ENCODE measurements at places on chromosomes 4 and X.

DNA sequence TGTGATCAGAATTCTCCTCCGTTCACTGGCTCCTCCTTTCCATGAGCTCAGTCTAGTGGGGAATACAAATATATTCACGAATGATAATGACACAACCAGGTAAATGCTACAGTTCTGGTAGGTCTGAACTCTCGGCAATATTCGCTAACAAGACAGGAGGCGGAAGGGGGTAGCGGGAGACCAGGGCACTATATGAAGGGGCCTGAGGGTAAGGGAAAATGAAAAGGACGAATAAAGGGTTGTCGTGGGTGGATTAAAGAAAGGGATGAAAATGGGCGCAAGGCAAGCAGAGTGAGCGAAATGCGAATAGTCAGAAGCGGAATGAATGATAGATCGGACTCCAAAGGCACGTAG is 743 bp downstream of the NKAP start:
- no peak for DNase-seq

DNA sequence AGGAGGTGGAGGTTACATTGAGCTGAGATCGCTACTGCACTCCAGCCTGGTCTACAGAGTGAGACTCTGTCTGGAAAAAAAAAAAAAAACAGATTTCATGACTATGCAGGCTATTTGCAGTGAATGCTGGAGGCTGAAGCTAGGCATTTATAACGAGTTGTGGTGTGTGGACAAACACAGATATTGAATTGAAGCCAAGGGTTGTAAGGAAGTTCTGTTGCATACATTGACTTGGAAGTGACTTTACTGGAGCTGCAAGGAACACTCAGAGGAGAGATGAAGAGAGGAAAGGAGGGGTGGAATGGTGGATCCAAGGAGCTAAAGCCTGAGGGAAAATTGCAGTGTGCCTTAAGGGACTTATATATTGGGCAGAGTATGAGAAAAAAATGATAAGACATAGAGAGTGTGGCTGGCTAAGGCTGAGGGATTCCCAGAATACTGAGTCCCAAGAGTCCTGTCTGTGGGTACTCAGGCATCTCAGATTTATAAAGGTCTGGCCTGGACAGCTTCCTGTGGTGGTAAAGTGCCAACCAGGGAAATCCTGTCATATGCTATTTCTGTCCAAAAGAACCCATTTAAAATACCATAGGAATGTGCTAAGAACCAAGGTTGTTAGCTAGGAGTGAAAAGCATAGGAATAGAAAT is 87.8 kb upstream of the GUCY1A1 start:
- DNase-seq: peak; percentile 25

GRCh38 chr4:142656178-142656577 is 189.9 kb downstream of the INPP4B start:
- DNase-seq: peak; percentile 15

DNA sequence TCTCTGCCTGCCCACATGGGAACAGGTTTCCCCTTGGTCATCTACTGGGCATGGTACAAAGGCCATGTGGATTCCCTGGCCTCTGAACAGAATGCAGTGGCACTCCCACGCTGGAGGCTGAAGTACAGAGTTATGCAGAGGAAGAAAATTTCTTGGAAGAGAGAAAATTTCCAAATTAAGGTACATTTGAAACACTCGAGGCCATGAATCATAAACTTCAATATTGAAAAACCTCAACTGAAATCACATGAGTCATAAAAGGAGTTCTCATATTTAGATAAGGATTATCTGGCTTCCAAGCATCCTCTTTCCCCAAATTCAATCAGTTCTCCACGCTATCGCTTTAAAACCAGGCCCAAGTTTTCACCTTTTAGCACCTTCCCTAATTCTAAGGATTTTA is 28.1 kb upstream of the TXK start:
- peak; percentile 33 for DNase-seq

DNA sequence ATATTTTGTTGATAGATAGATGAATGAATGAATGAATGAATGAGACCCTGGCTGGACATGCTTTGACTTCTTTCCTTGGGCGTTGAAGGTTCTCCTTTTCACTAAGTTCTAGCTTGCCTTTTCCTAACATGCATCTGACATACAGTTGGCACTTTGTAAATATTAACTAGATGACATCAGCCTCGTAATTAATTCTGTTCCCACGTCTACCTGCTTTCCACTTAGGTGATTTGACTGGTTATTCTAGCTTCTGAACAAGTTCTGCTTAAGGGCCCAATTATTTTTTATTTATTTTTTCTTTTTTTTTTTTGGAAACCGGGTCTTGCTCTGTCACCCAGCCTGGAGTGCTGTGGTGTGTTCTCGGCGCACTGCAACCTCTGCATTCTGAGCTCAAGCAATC is 13.9 kb upstream of the RASL11B start:
- no peak for DNase-seq

- DNase-seq: peak; percentile 97
Measured at GRCh38 chr4:73917081-73917501, 47.9 kb downstream of the CXCL1 start.

GRCh38 chr4:38117591-38117990 is 157.4 kb downstream of the PTTG2 start:
- no peak for DNase-seq

DNA sequence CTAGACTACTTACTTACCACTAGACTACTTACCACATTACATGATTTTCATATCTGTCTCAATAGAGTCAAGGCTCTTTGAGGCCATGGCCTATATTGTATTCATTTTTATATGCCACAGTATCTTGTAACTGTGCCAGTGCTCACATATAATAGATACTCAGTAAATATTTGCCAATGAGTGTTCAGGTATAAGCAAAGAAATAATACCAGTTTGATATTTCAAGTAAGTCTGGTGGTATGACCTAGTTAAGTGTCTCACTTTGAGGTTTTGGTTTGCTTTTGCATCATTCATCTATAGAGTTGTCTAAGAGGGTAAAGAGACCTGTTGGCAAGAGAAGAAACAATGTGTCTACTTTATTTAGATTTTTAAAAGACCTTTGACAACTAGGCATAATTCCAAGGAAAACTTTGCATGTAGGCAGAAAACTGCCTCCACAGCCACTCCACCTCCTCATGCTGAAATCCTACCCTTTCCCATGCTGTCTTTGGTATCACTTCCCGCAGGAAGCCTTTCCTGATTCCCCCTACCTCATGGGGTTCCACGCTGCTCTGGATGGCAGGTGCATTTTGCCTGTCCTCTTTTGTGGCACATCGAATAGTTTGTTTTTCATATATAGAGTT is 91.3 kb upstream of the KLHL13 start:
- no peak for DNase-seq

DNA sequence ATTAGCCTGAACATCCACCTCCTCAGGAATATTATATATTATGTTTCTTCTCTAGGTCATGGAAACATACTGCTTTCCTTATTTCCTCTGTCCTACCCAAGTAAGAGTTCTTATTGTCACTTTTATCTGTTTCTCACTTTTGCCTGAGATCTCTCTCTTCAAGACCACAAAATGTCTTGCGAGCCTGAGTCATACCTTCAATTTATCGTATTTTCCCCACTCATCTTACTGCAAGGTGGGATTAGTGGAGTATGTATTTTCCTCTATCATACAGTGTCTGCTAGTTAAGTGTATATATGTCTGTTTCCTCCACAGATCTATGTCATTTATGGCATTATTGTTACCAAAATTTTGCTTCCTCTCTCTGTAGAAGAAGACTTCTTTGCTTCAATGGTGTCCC is 124.5 kb downstream of the EIF4E start:
- DNase-seq: no peak

DNA sequence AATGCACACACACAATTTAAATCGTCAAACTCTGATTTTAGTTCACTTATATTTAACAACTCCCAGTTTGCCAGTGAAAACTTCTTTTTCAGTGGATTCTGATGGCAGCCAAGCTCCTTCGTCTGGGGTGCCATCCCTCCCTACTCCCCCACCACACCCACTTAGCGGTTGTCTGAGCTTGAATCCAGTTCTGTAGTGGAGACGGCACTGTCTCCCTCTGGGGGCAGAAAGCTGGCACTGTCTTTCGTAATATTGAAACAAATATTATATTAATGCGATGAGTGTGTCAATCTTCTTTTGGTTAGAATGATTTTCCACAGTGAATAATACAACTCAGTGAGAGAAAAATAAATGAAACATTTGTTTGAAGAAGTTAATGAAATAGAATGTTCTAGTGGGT is 5.4 kb downstream of the MEPE start:
- peak; percentile 33 for DNase-seq

DNA sequence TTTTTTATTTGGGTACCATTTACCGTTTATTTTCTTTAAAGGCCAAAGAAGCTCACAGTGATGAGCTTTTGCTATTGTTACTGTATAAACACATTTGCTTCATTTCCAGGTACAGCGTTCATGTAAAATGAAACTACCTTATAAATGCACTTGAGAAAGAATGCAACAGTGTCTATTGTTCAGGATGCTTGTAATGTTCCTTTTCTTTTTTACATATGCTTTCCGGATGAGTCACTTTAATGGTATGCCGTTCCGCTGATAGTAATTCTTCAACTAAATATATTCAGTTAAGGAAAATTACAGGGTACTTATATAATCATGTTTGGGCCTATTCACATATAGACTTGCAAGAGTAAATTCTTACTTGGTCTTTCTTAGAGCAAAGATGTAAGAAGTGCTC is 354.9 kb downstream of the RPA4 start:
- peak; percentile 14 for DNase-seq

- peak; percentile 28 for DNase-seq
Measured at GRCh38 chrX:55450259-55450658, 1.7 kb upstream of the MAGEH1 start.

- DNase-seq: no peak
Measured at GRCh38 chr4:156692016-156692415, 279.6 kb downstream of the PDGFC start.

DNA sequence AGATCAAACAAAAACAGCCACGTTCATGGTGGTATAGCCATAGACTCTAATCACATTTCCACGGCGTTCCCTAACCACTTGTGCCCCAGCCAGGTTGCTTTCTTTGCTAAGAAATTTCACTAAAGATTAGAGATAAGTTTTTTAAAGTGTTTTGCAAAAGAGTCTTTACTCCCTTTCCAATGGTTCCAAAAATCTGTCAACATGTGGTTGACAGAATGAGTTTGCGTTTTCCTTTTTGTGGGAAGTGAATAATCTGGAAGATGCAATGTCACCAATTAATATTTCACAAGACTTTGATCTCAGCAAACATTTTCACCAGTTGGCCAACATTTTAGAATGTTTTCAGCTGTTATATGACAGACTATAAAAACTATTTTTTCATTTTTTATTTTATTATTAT is 35.3 kb downstream of the CXCL1 start:
- DNase-seq: peak; percentile 92

DNA sequence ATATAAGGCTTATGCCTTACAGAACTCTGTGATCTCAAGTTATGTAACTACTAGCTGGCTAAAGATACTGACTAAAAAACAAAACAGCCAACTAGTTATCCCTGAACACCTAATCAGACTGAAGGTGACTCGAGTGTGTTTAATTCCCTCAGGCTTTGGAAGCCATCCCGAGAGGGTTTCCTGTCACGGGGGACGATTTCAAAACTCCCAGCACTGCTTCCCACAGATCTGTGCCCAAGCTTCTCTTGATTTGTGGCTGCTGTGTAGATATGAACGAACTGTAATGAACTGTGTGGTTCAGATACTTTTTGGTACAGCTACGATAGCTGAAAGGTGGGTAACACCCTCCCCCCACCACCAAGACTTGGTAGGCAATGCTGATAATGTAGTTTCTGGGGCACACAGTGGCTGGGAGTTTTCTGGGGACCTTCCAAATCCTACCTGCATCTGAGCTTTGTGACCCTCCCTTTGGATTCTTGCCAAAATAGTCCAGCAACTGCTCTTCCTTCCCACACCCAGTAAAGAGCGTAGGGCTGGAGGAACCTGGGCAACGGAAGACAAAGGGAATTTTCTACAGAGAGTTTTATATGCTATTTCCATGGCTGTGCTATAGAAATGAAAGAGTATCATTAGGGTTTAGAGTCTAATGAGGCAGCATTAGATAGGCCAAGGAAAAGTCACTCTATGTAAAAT is 148.8 kb downstream of the MGST2 start:
- DNase-seq: peak; percentile 30

- peak; percentile 93 for DNase-seq
Measured at GRCh38 chr4:98260579-98261404, at the start of gene RAP1GDS1. TSS of gene RAP1GDS1 (plus strand) at chr4:98261384. CDS start at chr4:98261566, 182 bp downstream.

DNA sequence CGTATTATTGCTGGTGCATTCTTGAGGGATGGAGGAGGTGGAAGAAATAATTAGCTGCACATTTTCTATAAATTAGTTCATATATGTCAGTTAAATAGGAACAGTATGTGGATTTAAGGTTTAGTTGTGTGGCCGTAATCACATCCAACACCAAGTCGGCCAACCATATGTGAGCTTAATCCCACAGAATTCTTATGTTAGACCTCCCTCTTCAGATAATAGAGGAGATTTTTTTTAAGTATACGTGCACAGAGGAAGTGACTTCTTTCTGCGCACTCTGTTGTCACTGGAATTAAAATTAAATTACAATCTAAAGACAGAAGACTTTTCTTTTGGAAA is 2.1 kb downstream of the SEPTIN11 start:
- no peak for DNase-seq

DNA sequence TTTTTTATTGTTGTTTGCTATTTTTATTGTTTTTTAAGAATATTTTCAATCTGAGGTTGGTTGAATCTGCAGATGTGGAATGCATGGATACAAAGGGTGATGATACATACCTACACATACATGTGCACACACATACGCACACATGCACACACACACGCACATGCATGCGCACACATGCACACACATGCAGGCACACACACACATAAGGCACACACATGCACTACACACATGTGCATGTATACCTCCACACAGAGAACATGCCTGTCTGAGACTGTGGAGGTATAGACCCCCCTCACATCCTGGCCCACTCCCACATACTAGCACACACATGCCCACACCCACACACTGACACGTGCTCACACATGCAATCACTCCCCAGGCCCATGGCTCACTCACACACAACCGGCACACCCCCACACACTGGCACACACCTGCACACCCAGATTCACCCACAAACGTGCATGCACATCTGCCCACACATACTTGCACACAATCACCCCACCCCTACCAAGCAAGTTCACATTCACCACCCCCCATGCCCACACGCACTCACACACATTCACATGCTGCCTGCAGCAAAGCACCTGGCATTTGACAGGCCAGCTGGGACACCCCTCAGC is 97.6 kb upstream of the AFAP1 start:
- no peak for DNase-seq

- peak; percentile 65 for DNase-seq
Measured at GRCh38 chr4:15396157-15396800, 31.6 kb upstream of the C1QTNF7 start.

- no peak for DNase-seq
Measured at GRCh38 chrX:639151-639550, 8.6 kb downstream of the SHOX start.

- peak; percentile 40 for DNase-seq
Measured at GRCh38 chr4:122412547-122412946, 33.7 kb downstream of the ADAD1 start.

GRCh38 chr4:187617113-187617512 is 378.5 kb upstream of the ZFP42 start:
- DNase-seq: peak; percentile 10

- no peak for DNase-seq
Measured at GRCh38 chr4:145722561-145722960, 42.6 kb downstream of the C4orf51 start.

All from fibroblast of mammary gland (primary cell).